ENCODE measurements at places on chromosomes 7 and 10.
A peak's percentile ranks its signal among the peaks of the same experiment; 100 is the strongest.

DNA sequence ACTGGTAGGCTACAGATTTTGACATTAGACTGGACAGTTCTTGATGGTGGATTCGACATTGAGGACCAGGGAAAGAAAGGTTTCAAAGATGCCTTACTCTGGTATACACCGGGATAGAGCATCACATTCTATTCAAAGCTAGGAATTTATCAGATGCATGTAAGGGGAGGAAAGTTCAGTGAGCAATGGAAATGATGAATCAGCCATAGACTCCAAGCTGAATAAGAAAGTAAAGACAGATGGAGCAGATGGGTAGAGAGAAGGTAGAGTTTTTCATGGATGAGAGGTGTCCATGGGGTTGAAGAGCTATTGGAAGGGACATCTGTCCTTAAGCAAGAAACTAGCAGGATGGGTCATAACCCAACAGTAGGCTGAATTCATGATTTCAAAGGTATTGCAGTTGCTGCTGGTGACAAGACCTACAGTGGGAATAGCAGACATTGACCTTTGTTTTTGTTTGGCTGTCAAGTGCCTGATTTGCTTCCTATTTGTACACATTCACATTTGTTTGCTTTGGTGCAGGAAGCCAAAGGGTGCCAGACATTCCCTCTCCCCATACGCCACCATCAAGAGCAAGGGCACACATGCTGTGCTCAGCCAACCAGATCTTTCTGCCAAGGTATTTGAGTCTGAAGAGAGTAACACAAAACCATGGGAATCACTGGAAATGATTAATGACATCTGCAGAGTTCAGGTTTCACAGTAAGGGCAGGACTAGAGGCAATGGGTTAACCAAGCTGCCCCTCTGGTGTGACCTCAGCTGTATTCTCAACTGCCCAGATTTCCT, 8.6 kb upstream of the CACUL1 start:
- DNase-seq: no peak

DNA sequence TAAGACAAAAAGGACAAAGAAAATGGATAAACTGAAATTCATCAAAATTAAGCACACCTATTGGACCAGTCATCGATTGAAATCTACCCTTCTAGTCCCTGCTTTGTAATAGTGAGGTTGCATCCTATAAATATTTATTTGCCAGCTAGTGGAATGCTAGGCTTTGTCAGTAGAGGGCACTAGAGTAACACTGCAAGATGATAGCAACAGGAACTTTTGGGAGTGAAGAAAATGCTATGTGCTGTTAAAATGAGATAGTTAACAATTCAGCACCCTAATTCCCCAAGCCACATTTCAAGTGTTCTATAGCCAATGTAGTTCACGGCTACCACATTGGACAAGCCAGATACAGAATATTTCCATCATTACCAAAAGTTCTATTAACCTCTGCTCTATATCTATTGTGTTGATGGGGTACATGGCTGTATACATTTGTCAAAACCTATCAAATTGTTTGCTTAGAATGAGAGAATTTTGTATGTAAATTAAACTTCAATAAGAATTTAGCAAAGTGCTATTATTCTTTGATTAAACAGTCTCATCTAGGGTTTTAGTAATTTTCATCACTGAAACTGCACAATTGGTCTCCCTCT, 69.8 kb downstream of the LSMEM1 start:
- DNase-seq: peak; percentile 22

DNA sequence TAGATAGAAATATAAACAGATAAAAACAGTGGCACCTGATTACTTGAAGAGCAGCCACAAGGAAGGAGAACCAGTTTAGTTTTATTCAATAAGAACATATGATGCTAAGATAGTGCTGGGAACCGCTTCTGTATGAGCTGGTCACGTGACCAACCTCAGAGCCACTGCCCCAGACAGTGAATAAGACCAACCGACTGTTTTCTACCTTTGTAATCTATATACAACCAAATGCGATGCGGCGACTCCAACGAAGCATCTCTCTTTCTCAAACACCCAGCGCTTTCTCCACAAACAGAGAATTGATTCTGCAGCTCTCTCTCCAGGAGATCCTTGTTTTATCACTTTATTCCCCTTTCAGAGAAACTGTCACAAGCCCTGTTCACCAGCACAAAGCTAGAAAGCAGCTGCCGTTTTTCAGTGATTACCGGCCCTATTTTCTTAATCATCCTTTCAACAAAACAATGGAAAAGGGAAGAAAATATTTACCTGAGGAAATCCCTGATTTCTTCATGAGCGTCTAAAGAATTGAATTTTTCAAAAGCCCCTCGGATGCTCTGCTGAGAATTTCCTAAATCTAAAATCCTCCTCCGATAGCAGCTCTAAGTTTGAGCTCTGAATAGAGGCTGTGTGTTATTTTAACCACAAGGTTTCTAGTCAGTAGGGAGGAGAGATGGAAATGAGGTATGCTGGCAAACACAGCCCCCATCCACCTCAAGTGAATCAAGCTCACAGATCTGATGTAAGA, 55.7 kb upstream of the JCAD start:
- no peak for DNase-seq

- no peak for DNase-seq
Observed at GRCh38 chr7:112707655-112708054, 82.5 kb downstream of the TMEM168 start.

DNA sequence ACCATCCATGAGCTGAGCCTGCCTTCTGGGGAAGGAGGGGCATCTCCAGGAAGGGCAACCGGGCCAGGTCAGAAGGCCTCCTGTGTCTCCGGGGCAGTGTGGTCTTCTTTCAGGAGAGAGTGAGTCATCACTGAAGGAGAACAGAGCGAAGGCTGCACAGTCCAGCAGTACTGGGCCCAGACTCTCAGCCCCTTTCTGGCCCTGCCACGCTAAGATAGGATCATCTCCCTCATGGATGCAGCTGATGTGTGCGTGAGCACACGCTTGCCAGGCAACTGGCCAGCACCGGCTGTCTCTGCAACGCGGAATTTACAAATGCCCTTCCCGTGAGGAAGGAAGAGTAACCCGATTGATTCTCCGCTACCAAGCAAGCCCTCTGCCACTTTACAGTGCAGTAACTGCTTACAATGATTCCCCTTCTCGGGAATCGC, 328.2 kb downstream of the TNS3 start:
- DNase-seq: no peak

DNA sequence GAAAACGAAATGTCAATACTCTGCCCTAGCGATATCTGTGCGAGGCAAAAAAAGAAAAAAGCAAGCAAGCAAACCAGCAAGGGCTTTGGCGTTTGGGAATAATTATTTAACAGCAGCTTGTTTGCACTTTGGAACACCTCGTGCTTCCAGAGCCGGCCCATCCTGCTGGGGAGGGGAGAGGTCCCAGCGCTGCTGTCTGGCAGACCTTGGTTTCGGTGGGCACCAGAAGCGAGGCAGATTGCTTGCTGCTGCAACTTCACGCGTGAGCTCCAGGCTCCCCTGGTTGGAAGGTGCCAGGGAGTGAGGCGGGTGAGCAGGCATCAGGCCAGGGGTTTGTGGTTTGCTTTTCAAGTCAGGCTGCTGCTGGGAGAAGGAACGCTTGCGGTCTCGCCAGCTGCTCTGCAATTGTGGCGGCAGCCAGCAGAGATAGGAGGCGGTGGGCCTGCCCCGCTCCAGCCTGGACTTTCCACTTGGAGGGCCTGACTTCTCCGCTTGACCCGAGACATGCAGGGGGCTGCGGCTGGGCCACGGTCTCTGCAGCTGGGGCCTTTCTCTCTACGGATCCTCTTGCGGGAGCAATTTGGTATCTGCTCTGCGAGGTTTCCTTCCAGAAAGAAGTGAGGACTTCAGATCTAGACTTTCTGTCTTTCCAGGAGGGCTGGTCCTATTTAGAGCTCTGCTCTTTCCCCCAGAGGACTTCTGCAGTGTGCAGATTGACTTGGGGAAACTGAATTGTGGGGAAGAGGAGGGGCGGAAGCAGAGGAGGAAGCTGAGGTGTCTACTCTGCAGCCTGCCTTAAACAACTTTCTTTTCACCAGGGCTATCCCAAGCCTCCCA, 131.4 kb downstream of the PRPF18 start:
- peak; percentile 50 for DNase-seq

DNA sequence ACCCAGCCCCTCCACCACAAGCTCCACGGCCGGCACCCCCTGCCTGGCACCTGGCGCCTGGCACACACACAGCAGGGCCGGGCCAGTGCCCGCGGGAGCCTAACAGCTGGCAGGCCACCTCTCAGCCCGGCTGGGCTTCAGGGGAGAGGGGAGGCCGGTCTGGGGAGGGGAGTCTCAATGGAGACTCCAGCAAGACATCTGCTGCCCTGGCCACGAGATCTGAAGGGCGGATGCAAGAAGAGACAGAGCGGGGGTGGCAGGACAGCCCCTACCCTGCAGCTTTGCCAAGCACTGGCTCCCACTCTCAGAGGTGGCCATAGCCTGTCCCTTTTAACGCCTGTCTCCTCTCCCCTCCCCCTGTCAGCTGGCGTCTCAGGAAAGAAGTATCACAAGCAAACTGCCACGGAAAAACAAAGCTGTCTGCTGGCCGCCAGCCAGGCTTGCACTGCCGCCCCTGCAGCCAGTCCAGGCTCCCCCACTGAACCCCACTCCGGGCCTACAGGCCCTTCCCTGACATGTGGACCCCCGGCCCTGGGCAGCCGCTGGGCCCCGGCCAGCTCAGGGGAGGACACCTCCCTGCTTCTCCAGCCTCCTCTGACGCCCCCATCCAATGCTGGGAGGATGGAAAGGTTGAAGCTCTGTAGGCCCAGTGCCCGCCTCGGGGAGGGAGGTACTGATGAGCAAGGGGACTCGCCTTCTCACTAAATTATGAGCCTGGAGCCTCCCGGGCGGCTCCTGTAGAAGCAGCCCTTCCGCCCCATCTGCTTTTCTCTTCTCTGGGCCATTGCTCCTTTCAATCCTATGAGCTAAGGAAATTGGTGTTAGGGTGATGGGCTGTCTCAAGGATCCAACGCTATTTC, 178.4 kb downstream of the ARHGAP12 start:
- DNase-seq: no peak

- peak; percentile 85 for DNase-seq
Observed at GRCh38 chr10:133258818-133259601, 17.7 kb downstream of the ADAM8 start.

GRCh38 chr10:97898429-97898828, 48.8 kb downstream of the GOLGA7B start:
- DNase-seq: no peak

GRCh38 chr7:158556721-158557440, 30.7 kb downstream of the PTPRN2 start:
- no peak for DNase-seq

DNA sequence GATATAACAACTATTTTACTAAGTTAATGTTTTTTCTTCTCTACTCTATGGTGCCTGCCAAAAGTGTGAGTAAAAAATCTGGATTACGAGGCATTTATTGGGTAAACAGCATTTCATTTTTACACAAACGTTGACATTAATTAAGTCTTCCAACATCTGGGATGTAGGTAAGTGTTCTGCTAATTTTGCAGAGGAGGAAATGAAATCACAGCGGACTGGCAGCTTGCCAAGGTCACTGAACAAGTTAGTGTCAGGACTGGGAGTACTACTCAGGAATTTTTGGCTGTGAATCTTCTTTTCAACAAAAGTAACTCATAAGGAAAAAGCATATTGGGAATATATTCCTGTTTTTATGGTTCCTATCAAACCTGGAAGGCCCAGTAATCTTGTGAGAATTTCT, 612.1 kb upstream of the FZD8 start:
- DNase-seq: no peak

- DNase-seq: no peak
Observed at GRCh38 chr7:31857172-31857571, 170.2 kb downstream of the PPP1R17 start.

DNA sequence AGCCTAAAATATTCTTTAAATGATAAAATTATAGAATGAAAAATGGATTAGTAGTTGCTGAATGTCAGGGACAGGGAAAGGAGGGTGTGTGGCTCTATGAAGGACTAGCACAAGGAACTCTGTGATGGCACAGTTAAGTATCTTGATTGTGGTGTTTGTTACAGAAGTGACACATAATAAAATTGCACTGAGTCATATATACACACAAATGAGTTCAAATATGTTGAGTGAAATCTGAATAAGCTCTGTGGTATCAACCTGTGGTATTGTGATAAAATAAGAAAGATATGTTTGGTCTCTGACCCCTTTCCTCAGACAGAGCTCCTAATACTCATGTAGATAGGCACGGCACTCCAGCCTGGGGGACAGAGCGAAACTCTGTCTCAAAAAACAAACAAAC, 181.5 kb upstream of the TRIM24 start:
- DNase-seq: no peak

- DNase-seq: no peak
Observed at GRCh38 chr10:16952610-16953009, 135.4 kb upstream of the RSU1 start.

- no peak for DNase-seq
Observed at GRCh38 chr7:48106906-48107659, 18.0 kb downstream of the UPP1 start.

DNA sequence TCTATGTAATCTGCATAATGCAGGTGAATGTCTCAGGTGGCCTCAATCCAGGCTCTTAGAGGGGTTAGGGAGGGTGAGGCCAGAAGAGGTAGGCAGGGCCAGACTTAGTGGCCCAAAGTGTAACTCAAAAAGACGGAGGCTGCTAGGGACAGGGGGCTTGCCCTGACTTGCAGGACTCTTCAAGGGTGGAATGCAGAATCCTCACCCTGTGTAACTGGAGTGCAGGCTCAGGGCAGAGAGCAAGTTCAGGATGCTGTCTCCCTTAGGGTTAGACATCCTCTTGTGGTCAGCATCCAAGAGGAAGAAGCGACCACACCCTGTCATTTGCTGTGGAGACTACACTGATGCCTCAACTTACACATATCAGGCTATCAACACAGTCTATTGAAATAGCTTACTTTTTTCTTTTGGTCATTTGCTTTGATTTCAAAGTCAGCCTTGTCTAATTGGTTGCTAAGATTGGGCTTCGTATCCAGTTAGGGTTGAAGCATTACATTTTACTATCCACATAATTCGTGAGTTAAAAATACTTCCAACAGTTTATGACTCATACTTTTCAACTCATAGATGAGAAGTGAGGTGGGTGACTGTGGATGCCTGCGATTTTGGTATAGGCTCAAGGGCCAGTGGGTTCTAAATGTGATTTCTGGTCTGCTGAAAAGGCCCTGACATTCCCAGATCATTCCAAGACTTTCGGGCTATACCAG, 563.6 kb downstream of the SUGCT start:
- no peak for DNase-seq

GRCh38 chr7:112167147-112167546, 39.1 kb downstream of the DOCK4 start:
- DNase-seq: no peak

DNA sequence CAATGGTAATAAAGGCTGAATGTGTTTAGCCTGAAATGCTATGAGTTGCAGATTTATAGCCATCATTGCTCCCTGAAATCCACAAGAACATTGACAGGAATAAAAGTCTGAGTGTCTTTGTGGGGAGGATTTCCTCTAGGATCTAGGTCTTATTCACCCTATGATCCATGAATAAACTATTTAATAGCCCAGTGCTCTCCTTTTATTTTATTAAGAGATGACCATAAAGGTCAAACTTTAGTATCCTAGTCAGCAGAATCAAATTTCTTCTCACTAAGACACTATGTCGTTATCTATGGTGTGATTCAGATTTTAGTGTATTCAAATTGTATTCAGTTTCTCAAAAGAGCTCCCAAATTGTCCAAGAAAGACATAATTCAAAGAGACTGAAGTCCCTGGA, 67.8 kb upstream of the AKR1E2 start:
- no peak for DNase-seq
